ENCODE measurements at places on chromosomes 2 and 18. TPM values are rescaled to one million over a fixed set of nuclear protein-coding genes. Genes with fewer than 3 reads are reported as not detected.

DNA sequence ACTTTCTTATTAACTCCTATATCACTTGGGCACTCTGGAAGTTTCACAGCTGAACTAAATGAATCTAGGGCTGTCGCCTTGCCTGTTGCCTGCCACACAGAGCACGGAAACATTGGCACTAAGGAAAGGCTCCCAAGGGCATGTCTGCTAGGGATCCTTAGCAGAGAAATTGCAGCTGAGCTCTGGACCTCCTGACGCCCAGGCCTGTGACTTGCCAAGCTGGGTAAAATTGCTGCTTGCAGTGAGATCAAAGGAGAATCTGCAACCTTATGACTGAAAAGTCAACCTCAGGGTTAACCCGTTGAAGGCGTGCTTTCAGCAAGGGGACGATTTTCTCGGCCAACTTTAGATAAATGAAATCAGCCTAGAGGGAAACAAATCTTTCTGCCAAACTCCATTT lies 189.8 kb downstream of the NCK2 start:
- H3K27ac ChIP-seq = no peak overlapping the region
- DNase-seq = no peak
- no peaks in the 10 kb centered on the region for H3K4me1 ChIP-seq
- no peaks in the 10 kb centered on the region for H3K36me3 ChIP-seq
- H3K4me3 ChIP-seq = no peak overlapping the region

DNA sequence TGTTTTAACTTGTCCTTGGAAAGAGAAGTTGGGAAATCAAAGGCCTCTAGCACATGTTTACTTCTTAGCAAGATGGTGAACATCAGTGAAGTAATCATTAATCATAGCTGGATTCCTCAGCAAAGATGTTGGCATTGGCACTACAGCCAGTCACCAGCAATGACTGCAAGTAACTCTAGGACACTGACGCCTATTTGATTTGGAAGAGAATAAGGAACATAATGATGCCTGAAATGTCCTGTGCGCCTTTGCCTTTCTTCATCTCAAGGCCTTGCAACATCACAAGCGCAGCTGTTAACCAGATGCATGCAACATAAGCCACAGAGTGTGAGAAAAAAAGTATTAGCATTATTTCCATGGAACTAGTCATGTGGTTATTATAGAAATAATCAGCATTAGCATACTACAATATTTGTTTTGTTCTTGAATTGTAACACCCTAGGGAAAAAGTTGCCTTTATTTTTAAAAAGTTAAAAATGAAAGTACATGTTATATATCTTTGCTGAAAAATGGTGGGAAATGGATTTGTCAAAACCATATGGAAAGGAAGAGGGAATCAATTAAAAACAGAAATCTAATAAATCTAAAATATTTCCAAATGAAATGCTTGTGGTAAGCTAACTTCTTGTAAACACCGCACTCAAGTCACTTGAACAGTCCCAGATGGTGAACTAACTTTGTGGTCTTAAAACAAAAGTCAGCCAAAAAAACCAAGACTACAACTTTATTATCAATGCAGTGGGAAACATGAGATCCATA lies 55.6 kb downstream of the THADA start:
- peaks cover 36% of the 10 kb centered on the region for H3K4me1 ChIP-seq
- peak overlapping the region; percentile 75 for H3K27ac ChIP-seq
- peaks cover 2% of the 10 kb centered on the region for H3K36me3 ChIP-seq
- H3K27me3 ChIP-seq = no peaks in the 10 kb centered on the region
- peak overlapping the region; percentile 61 for H3K4me3 ChIP-seq

DNA sequence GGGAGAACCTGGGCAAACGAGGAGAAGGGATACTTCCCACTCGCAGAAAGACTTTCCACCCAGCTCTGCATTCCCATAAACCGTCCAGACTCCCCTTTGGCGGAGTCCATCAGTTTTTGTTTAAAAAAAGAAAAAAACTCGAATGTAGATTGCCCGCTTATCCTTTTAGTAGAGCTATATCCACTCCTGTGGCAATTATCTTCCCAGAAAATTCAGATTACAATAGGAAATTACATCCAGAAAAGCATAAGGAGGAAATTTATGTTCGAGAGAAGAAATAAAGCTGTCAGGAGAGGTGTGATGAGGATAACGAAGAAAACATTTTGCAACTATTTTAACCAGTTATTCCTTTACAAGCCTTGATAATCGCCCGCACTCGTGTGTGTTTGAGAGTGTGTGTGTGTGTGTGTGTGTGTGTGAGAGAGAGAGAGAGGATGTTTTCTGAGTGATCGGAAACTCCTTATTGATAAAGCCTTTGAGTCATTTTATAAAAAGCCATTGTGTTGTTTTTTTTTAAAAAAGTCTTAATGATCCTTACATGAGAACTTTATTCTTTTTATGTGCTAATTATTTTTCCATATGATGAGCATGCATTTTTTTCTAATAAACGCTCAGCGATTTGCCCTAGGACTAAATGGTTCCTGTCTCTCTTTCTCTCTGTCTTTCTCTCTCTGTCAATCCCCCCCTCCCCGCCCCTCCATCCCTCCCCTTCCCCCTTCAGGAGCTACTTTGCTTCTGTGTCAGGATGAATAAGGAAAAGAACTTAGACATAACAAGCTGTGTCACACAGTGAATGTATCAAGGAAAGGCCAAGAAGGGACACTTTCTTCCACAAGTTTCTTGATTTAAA lies 1.1 kb upstream of the PPP3R1 start:
- peaks cover 15% of the 10 kb centered on the region for H3K36me3 ChIP-seq
- peaks cover 7% of the 10 kb centered on the region for H3K27me3 ChIP-seq
- H3K4me3 ChIP-seq = peak overlapping the region; percentile 98
- DNase-seq = no peak
- H3K27ac ChIP-seq = peak overlapping the region; percentile 99

DNA sequence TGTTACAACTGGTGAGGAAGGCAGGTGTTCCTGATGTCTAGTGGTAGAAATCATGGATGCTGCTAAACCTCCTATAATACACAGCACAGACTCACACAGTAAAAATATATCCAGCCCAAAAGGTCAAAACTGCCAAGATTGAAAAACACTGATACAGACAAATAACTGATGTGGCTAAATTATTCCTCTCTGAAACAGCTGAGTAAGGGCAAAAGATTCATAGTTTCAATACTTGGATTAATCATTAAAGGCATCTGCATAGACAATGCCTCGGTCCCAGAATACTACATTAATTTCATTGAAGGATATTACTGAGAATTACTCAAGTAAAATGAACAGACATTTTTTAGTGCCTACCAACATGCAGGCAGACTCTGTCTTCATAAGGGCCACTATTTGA lies 180.7 kb upstream of the CRIM1 start:
- H3K4me1 ChIP-seq = no peaks in the 10 kb centered on the region
- no peak overlapping the region for H3K4me3 ChIP-seq
- peaks cover 3% of the 10 kb centered on the region for H3K27me3 ChIP-seq
- H3K36me3 ChIP-seq = no peaks in the 10 kb centered on the region
- no peak overlapping the region for H3K27ac ChIP-seq

The PDE1A gene
- 4.6 TPM for total RNA-seq

DNA sequence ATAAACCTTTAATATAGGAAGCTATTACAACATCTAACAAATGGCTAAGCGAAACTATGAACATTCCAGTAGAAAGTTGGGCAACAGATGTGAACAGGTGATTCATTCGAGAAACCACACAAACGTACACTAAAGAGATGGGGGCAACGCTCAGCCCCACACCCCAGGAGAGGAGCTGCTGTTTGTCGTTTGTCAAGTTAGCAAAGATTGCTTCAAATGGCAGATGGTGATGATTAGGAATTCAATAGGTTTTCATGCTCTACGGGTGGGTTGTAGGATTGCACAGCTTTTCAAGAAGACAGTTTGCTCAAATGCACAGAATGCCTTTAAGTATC lies 154.7 kb upstream of the HDAC4 start:
- H3K4me3 ChIP-seq = no peak overlapping the region
- H3K36me3 ChIP-seq = no peaks in the 10 kb centered on the region
- peaks cover 4% of the 10 kb centered on the region for H3K27me3 ChIP-seq
- H3K4me1 ChIP-seq = no peaks in the 10 kb centered on the region
- H3K27ac ChIP-seq = no peak overlapping the region
- DNase-seq = no peak

The KLHL30 gene
- total RNA-seq = not detected

DNA sequence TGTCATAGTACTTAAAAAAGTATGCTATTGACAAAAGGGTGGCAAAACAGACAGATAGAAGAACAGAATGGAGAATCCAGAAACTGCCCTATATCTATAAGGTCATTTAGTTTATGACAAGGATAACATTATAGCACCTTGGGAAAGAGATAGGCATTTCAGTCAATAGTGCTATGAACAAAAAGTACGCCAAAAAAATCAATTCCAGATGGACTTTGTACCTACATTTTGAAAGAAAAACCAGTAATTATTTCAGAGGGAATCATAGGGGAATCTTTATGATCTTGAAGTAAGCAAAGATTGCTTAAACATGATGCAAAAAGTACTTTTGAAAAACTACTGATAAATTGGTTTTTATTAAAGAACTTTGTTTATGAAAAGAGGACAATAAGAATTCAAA lies 59.9 kb upstream of the SETBP1 start:
- no peak overlapping the region for H3K27ac ChIP-seq
- DNase-seq = no peak
- H3K27me3 ChIP-seq = no peaks in the 10 kb centered on the region
- H3K4me3 ChIP-seq = no peak overlapping the region

- H3K4me3 ChIP-seq = no peak overlapping the region
- H3K36me3 ChIP-seq = no peaks in the 10 kb centered on the region
- peaks cover 21% of the 10 kb centered on the region for H3K4me1 ChIP-seq
- no peak for DNase-seq
- H3K27ac ChIP-seq = no peak overlapping the region
- H3K27me3 ChIP-seq = no peaks in the 10 kb centered on the region
Measured at GRCh38 chr2:121659933-121660332, 10.7 kb upstream of the CLASP1 start.

DNA sequence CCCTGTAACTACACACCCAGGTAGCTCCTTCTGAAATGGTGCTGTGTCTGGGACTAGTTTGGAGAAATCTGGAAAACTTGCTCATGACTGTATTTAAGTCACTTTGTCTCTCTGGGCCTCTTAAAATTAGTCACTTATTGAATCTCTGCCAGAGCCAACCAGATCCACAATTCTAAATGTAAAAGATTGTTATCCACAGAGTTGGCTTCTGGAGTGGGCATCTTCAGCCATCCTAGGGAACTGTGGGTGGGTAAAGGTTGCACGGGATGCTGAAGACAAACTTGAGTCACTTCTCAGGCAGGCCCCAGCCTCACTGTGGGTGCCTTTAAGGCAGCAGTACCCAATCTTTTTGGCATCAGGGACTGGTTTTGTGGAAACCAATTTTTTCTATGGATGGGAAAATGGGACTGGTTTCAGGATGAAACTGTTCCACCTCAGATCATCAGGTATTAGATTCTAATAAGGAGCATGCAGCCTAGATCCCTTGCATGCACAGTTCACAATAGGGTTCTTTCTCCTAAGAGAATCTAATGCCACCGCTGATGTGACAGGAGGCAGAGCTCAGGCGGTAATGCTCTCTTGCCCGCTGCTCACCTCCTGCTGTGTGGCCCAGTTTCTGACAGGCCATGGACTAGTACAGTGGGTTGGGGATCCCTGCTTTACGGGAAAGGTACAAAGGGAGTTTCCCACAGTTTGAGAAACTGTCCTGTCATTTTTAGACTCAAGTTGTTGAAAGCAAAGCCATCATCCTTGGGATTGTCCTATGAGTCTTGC lies 98.3 kb upstream of the SPRED2 start:
- peak; percentile 79 for DNase-seq
- H3K4me3 ChIP-seq = peak overlapping the region; percentile 2
- H3K36me3 ChIP-seq = no peaks in the 10 kb centered on the region
- H3K4me1 ChIP-seq = peaks cover 18% of the 10 kb centered on the region
- peak overlapping the region; percentile 26 for H3K27ac ChIP-seq

The SLC9A4 gene
- total RNA-seq = not detected

GRCh38 chr18:79406708-79407107 lies 11.0 kb downstream of the NFATC1 start:
- no peaks in the 10 kb centered on the region for H3K4me1 ChIP-seq
- no peaks in the 10 kb centered on the region for H3K36me3 ChIP-seq
- DNase-seq = no peak
- H3K27me3 ChIP-seq = no peaks in the 10 kb centered on the region
- H3K4me3 ChIP-seq = no peak overlapping the region
- no peak overlapping the region for H3K27ac ChIP-seq

- H3K36me3 ChIP-seq = no peaks in the 10 kb centered on the region
- H3K27me3 ChIP-seq = peaks cover 3% of the 10 kb centered on the region
- no peak overlapping the region for H3K4me3 ChIP-seq
- DNase-seq = no peak
- no peak overlapping the region for H3K27ac ChIP-seq
- H3K4me1 ChIP-seq = no peaks in the 10 kb centered on the region
Measured at GRCh38 chr2:238985041-238985729, 137.3 kb downstream of the TWIST2 start.

The LONRF2 gene
- not detected for total RNA-seq

DNA sequence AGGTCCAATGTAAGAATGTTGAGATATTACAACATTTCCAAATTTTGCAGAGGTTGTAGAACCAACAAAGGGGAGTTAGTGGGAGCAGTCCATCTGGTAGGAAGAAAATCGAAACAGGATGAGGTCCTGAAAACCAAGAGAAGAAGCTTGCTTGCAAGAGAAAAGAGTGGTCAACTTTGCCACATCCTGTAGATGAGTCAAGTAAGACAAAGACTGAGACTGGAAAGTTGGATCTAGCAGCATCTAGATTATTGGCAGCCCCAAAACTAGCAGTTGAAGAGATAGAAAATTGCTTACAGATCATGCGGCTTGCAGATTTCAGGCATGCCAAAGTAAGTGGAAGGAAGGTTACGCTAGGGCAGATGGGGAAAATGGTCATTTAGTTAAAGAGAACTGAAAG lies 378.9 kb downstream of the GRB14 start:
- no peaks in the 10 kb centered on the region for H3K4me1 ChIP-seq
- no peak overlapping the region for H3K4me3 ChIP-seq
- no peaks in the 10 kb centered on the region for H3K36me3 ChIP-seq
- no peaks in the 10 kb centered on the region for H3K27me3 ChIP-seq
- DNase-seq = no peak

DNA sequence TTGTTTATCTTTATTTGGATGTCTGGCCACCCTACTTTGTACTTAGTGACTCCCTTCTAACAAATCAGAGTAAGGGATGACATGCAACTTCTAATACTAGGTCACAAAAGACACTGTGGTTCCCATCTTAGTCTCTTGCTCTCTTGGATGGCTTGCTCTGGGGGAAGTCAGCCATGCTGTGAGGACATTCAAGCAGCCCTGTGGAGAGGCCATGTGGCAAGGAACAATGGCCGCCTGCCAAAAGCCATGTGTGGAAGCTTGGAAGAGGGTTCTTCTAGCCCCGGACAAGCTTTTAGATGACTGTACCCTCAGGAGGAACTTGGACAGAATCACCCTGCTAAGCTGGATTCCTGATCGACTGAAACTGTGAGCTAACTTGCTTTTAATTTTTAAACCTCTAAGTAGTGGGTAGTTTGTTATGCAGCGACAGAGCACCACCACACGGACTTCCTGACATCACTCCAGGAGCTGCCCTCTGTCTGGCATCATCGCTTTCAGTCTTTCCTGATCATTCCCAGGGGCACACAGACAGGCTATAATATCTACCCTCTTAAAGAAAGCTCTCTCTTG lies 116.8 kb upstream of the ODC1 start:
- no peak overlapping the region for H3K27ac ChIP-seq
- H3K27me3 ChIP-seq = peaks cover 3% of the 10 kb centered on the region
- H3K4me3 ChIP-seq = no peak overlapping the region

- peak overlapping the region; percentile 98 for H3K4me3 ChIP-seq
- H3K4me1 ChIP-seq = peaks cover 43% of the 10 kb centered on the region
- H3K36me3 ChIP-seq = peaks cover 14% of the 10 kb centered on the region
- H3K27me3 ChIP-seq = peaks cover 12% of the 10 kb centered on the region
- peak overlapping the region; percentile 98 for H3K27ac ChIP-seq
Measured at GRCh38 chr2:156331572-156332283, 793 bp downstream of the NR4A2 start.

The SCYGR4 gene
- total RNA-seq = not detected
